ENCODE measurements at places on chromosomes 12 and 14. TPM values are rescaled to one million over a fixed set of nuclear protein-coding genes. Genes with fewer than 3 reads are reported as not detected.

DNA sequence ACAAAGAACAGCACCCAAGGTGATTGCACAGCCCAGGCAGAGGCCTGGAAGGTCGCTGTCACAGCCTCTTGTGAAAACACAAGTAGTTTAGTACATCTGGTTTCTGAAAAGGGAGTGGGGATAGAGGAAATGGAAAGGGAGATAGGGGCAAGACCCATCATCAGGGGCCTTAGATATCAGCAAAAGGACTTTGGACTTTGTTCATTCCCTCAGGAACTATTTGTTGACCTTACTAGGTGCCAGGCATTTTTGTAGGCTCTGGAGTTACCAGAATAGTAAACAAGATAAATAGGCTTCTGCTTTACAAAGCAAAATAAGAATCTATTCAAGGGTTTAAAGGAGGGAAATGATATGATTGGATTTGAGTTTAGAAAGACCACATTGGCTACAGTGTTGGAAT, 199.4 kb upstream of the CDKN3 start:
- no peaks in the 10 kb centered on the region for H3K4me1 ChIP-seq
- H3K4me3 ChIP-seq = no peak overlapping the region
- DNase-seq = no peak
- no peaks in the 10 kb centered on the region for H3K27me3 ChIP-seq
- no peaks in the 10 kb centered on the region for H3K36me3 ChIP-seq

Gene ZFYVE21
- 71.4 TPM for total RNA-seq

DNA sequence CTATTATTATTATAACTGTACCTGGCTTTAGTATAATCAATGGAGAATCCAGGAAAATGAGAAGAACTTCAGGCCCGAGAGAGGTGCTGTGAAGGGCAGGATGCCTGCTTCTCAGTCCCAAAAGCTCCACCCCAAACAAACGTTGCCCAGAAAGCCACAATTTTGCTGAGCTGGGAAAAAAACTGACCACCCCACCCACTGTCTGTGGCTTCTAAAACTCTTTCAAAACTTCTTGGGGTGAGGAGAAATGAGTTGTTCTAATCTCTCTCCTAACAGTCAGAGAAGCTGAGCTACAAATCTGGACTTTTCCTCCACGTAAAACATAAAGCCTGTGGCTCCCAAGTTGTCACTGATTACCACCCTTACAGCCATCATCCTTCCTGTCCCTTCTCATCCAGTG, 13.4 kb downstream of the VDR start:
- peaks cover 29% of the 10 kb centered on the region for H3K4me1 ChIP-seq
- H3K27ac ChIP-seq = no peak overlapping the region
- H3K36me3 ChIP-seq = no peaks in the 10 kb centered on the region
- no peak for DNase-seq
- H3K27me3 ChIP-seq = no peaks in the 10 kb centered on the region

Gene MARCHF9
- 22.4 TPM for total RNA-seq

GRCh38 chr12:50986966-50987737, 34.8 kb downstream of the HIGD1C start:
- H3K36me3 ChIP-seq = no peaks in the 10 kb centered on the region
- H3K27me3 ChIP-seq = no peaks in the 10 kb centered on the region
- peaks cover 28% of the 10 kb centered on the region for H3K4me1 ChIP-seq
- peak; percentile 62 for DNase-seq
- peak overlapping the region; percentile 92 for H3K27ac ChIP-seq

GRCh38 chr12:131103669-131104462, 150.2 kb downstream of the ADGRD1 start:
- H3K27ac ChIP-seq = no peak overlapping the region
- no peaks in the 10 kb centered on the region for H3K4me1 ChIP-seq
- H3K4me3 ChIP-seq = no peak overlapping the region
- H3K27me3 ChIP-seq = no peaks in the 10 kb centered on the region

GRCh38 chr12:79191391-79191790, 326.8 kb downstream of the SYT1 start:
- no peak for DNase-seq
- no peak overlapping the region for H3K27ac ChIP-seq
- no peaks in the 10 kb centered on the region for H3K36me3 ChIP-seq

GRCh38 chr12:38515912-38516311, 199.3 kb downstream of the ALG10B start:
- no peak overlapping the region for H3K27ac ChIP-seq
- no peaks in the 10 kb centered on the region for H3K36me3 ChIP-seq
- H3K4me1 ChIP-seq = peaks cover 6% of the 10 kb centered on the region
- no peak for DNase-seq
- H3K4me3 ChIP-seq = no peak overlapping the region
- H3K27me3 ChIP-seq = no peaks in the 10 kb centered on the region

DNA sequence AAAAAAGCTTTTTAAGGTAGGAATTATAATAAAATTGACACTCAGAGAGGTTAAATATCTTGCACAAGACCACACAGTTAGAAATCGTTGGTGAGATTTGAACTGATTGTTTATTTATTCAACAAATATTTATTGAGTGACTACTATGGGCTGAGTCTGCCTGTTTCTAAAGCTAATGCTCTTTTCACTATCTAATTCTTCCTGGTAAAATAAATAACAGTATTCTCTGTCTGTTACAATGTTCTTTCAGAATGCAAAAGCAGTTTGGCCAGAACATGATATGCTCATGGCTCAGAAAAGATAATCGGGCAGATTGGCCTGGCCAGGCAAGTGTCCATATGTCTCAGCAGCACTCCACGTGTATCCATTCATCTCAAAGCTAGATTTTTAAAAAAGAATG, 82.0 kb downstream of the BTG1 start:
- DNase-seq = no peak
- H3K36me3 ChIP-seq = no peaks in the 10 kb centered on the region
- no peak overlapping the region for H3K4me3 ChIP-seq
- no peak overlapping the region for H3K27ac ChIP-seq

Gene LTB4R2
- total RNA-seq = 4.0 TPM

DNA sequence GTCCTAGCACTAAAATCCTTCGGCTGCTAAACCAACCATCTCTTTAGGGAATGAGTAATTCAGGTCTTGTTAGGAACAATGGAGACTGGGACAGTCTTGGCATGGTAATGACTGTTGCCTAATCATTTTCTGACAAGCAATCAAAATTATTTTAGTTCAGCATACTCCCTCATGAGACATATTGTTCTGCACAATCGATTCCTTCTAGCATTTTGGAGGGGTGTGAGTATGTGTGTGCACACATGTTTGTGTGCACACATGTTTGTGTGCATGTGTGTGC, 2.1 kb upstream of the KRT1 start:
- H3K27ac ChIP-seq = no peak overlapping the region
- no peaks in the 10 kb centered on the region for H3K36me3 ChIP-seq
- H3K27me3 ChIP-seq = peaks cover 15% of the 10 kb centered on the region
- DNase-seq = no peak
- no peaks in the 10 kb centered on the region for H3K4me1 ChIP-seq

DNA sequence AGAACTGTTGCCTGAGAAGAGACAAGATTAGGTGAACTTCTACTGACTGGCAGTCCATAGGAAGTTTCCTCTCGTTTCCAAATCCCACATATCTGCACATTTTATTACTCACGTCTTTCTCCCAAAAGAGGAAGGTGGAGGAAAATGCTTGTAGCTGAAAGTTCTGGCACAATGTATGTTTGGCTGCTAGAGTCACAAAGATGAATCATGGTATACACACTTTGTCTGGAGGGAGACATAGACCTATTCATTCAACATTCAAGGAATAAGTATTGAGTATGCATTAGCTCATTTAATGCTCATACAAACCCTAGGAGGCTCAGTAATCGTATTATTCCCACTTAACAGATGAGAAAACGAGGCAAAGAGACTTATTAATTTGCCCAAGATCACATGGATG, 291.8 kb downstream of the FOXN3 start:
- H3K4me1 ChIP-seq = no peaks in the 10 kb centered on the region
- H3K27me3 ChIP-seq = no peaks in the 10 kb centered on the region
- H3K4me3 ChIP-seq = no peak overlapping the region
- DNase-seq = no peak

GRCh38 chr14:93132472-93133065, 16.8 kb upstream of the ITPK1 start:
- H3K4me1 ChIP-seq = no peaks in the 10 kb centered on the region
- DNase-seq = peak; percentile 75
- no peak overlapping the region for H3K27ac ChIP-seq
- H3K36me3 ChIP-seq = no peaks in the 10 kb centered on the region

DNA sequence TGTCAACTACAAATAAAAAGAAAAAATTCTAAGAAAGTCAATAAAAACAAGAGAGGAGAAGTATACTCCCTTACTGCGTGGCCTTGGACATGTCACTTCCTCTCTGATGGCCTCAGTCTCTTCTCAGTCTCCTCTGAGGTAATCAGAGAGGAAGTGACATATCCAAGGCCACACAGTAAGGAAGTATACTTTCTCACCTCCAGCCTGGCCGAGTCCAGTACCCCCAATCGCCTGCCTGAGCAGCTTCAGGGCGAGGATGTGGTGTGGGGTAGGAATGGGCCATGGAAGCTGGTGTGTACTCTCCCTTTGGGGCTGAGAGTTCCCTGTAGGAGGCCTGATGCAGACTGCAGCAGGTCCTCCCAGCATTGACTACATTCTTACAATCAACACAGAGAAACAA, 15.8 kb downstream of the VDR start:
- H3K27me3 ChIP-seq = no peaks in the 10 kb centered on the region
- H3K27ac ChIP-seq = no peak overlapping the region
- H3K4me1 ChIP-seq = peaks cover 8% of the 10 kb centered on the region
- no peaks in the 10 kb centered on the region for H3K36me3 ChIP-seq

Gene KERA
- total RNA-seq = not detected

- H3K36me3 ChIP-seq = peaks cover 99% of the 10 kb centered on the region
- peak overlapping the region; percentile 14 for H3K27ac ChIP-seq
- no peak for DNase-seq
- H3K27me3 ChIP-seq = no peaks in the 10 kb centered on the region
- peaks cover 8% of the 10 kb centered on the region for H3K4me1 ChIP-seq
These were observed 58.3 kb downstream of the ANAPC7 start for GRCh38 chr12:110345176-110345661.

- no peak overlapping the region for H3K4me3 ChIP-seq
- H3K27ac ChIP-seq = no peak overlapping the region
- H3K36me3 ChIP-seq = no peaks in the 10 kb centered on the region
- H3K27me3 ChIP-seq = no peaks in the 10 kb centered on the region
- DNase-seq = no peak
These were observed 124.0 kb downstream of the DYRK2 start for GRCh38 chr12:67772267-67773169.

Gene HCAR2
- not detected for total RNA-seq

Gene SLC25A47
- not detected for total RNA-seq

DNA sequence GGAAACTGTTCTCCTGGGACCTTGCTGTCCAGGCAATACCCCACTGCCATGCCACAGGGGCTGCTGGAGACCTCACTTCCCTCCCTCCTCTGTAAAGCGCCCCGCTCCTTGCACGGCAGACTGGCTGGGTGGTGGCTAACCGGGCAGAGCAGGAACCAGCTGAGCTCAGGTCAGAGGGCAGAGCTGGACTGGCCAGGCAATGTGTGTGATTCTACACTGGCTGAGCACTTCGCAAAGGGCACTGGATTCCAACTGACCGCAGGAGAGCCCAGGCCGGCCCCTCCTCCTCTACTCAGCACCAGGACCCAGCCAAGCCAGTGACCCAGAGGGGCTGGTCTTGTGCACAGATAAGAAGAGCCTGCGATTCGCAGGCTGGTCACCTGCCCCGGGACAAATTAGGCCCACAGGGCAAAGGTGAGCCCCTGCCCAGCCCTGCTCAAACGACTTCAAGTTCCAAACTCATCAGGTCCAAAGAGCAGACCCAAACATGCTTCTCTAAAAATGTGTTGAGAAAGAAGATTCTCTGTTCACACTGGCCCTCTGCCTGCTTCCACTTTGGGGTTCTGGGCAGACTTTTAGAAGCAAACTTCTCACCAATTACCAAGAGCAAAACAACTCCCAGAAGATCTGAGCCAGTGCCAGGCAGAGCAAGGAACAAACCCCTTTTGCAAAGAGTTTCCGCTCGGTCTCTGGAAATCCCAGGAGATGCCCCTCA, 54.9 kb upstream of the DIO3 start:
- no peak for DNase-seq
- H3K36me3 ChIP-seq = no peaks in the 10 kb centered on the region
- no peaks in the 10 kb centered on the region for H3K4me1 ChIP-seq

DNA sequence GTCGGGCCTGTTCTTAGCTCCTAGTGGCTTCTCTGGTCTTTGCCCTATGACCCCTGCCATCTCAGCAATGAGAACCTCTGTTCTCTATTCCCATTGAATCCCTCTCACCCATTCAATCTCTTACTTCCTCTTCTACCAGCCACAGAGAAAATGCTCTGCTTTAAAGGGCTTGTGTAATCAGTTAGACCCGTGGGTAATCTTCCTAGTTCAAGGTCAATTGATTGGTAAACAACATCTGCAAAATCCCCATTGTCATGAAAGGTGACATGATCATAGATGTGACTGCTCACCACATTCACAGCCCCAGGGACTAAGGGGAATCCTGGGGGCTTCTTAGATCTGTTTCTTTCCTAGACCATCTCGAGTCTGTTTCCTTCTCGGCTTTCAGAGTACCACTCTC, 7.2 kb upstream of the CCDC197 start:
- no peak for DNase-seq
- no peaks in the 10 kb centered on the region for H3K27me3 ChIP-seq
- peaks cover 6% of the 10 kb centered on the region for H3K4me1 ChIP-seq
- no peak overlapping the region for H3K4me3 ChIP-seq
- no peaks in the 10 kb centered on the region for H3K36me3 ChIP-seq

- H3K4me1 ChIP-seq = no peaks in the 10 kb centered on the region
- H3K27me3 ChIP-seq = no peaks in the 10 kb centered on the region
- H3K36me3 ChIP-seq = no peaks in the 10 kb centered on the region
These were observed 28.1 kb downstream of the CBX5 start for GRCh38 chr12:54251667-54252284.

DNA sequence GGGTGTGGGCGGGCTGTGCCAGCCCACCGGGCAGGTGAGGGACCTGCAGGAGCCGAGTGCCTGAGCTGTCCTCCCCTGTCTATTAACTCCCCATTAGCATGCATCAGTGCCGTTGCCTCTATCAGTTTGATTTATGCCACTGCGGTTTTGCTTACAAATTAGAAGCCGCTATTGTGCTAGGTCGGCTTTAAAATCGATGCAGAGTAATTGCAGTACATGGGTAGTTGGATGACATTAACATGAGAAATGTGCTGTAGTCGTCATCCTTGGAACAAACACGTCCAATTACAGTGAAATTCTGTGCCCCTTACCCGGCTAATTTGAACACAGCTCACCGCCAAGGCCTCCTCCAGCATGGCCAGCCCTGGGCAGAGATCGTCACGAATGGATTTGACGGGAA, 145.8 kb downstream of the TSPAN9 start:
- no peaks in the 10 kb centered on the region for H3K36me3 ChIP-seq
- DNase-seq = no peak
- H3K27ac ChIP-seq = no peak overlapping the region

GRCh38 chr12:62654326-62655241, 188.0 kb downstream of the MON2 start:
- no peak overlapping the region for H3K27ac ChIP-seq
- H3K4me1 ChIP-seq = no peaks in the 10 kb centered on the region
- no peaks in the 10 kb centered on the region for H3K36me3 ChIP-seq
- H3K27me3 ChIP-seq = no peaks in the 10 kb centered on the region
- no peak overlapping the region for H3K4me3 ChIP-seq

GRCh38 chr12:112929715-112930114, 8.6 kb upstream of the OAS3 start:
- no peak overlapping the region for H3K27ac ChIP-seq
- no peaks in the 10 kb centered on the region for H3K27me3 ChIP-seq
- no peak for DNase-seq
- H3K4me3 ChIP-seq = no peak overlapping the region
- H3K4me1 ChIP-seq = no peaks in the 10 kb centered on the region

- H3K4me3 ChIP-seq = no peak overlapping the region
- DNase-seq = no peak
- no peaks in the 10 kb centered on the region for H3K27me3 ChIP-seq
- no peaks in the 10 kb centered on the region for H3K36me3 ChIP-seq
- no peaks in the 10 kb centered on the region for H3K4me1 ChIP-seq
These were observed 168.9 kb downstream of the VRK1 start for GRCh38 chr14:96965885-96966595.

Data from adrenal gland (tissue), 19 donors.